Myocyte (in vitro differentiated cells): ENCODE measurements at places on chromosomes 4 and X.

GRCh38 chrX:64976673-64977040 is 407 bp upstream of the ZC4H2 start:
- no peak for DNase-seq

- DNase-seq, result no peak
These were observed 93.3 kb upstream of the PDE5A start for GRCh38 chr4:119721878-119722277.

DNA sequence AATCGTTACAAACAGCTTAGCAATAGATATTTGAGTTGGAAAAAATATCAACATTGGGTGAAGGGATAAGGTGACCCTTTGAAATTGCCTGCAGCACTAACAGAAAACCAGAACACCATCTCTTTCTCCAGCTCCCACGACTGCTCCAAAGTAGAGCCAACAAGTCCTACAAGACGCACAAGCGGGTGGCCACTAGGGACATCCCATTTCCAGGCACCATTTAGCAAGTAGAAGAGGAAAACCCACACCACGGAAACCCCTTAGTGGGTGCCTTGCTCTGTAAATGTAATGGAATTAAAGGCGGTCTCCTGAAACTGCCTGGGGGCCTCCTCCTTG is 1.9 kb downstream of the ARHGAP6 start:
- DNase-seq, result no peak

- no peak for DNase-seq
These were observed 144.4 kb upstream of the GATB start for GRCh38 chr4:151905197-151905596.

GRCh38 chr4:7970361-7970946 is 30.8 kb upstream of the AFAP1 start:
- DNase-seq, result no peak

DNA sequence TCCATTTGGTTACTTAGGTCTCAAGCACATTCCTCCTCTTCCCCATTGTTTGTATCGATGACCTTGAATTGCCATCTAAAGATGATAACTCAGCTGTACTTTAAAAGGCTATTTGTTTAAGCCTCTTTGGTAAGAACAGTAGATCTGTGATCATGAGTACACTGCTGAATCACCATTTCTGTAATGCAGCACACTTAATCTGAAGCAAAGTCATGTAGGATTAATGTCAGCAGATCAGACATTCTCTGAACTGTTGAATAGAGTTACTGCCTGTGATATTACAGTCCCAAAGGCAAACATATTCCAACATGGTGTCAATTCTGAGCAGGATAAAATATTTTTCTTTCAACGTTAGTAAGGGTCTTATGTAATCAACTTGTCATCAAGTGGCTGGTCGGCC is 631.6 kb downstream of the TECRL start:
- no peak for DNase-seq

GRCh38 chrX:53347948-53348347 is 66.6 kb upstream of the IQSEC2 start:
- no peak for DNase-seq
